ENCODE measurements at places on chromosomes 11 and 22. TPM values are rescaled to one million over a fixed set of nuclear protein-coding genes. Genes with fewer than 3 reads are reported as not detected.

The RAG2 gene
- total RNA-seq: not detected

The OR8A1 gene
- not detected for total RNA-seq

DNA sequence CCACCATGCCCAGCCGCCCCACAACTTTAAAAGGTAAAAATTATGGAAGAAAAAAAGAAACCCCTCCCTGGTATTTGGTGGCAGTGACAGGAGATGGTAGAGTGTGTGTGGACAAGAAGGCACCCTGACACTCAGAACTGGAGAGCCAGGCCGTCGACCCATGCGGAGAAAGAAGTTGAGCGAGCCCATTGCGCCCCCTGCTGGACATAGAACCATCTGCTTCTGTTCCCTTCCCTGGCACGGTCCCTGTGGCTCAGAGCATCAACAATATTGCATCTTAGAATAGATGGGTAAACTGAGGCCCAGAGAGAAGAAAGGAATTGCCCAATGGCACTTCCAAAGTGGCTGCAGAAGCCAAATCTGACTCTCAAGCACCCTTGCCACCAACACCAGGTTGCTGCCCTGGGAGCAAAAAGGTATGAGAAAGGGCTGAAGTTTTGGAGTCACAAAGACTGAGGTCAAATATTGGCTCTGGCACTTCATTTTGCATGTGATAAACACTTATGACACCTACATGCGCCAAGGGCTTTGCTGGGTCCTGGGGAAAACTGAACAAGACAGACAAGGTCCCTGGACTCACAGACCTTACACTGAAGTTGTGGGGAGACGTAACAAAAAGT, 8.6 kb downstream of the MRPL11 start:
- peak; percentile 71 for DNase-seq

GRCh38 chr11:85132851-85133585, 494.1 kb downstream of the DLG2 start:
- DNase-seq: no peak

DNA sequence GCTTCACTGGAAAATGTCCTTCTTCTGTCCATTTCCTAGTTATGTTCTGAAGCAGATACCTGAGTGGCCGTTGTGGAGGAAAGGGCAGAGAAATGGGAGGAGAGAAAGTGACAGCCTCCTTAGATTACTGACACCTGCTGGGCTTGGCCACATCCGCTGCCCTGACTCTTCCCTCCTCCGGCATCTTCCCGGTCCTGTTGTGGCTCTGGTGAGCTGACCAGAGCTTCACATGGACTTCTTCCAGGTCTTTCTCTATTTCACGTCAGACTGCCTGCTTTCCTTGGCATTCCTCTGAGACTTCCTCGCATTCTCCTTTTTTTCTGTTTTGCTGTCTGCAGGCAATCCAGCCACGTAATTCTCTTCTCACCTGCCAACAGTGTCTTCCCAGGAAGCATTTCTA, 138.7 kb upstream of the E2F8 start:
- DNase-seq: no peak
